ENCODE measurements at places on chromosomes 5 and 9.

GRCh38 chr9:5982317-5982716 lies 33.1 kb downstream of the RANBP6 start:
- DNase-seq: no peak

DNA sequence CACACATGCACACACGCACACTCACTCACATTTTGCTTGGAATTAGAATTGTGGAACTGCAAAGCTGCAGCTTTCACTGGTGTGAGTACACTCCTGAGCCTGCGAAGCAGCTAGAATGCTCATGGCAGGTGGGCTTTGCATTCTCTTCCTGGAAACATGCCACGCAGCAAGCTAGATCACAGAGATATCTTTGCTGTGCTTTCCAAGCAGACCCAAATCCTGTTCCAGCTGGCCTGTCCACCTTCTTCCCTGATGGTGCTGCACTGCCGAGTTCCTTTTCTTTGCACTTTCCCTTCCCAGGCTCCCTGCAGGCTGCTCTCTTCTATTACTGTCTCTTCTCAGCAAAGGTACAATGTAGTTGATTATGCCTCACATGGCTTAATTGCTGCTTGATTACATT lies 92.7 kb upstream of the CKMT2 start:
- no peak for DNase-seq

DNA sequence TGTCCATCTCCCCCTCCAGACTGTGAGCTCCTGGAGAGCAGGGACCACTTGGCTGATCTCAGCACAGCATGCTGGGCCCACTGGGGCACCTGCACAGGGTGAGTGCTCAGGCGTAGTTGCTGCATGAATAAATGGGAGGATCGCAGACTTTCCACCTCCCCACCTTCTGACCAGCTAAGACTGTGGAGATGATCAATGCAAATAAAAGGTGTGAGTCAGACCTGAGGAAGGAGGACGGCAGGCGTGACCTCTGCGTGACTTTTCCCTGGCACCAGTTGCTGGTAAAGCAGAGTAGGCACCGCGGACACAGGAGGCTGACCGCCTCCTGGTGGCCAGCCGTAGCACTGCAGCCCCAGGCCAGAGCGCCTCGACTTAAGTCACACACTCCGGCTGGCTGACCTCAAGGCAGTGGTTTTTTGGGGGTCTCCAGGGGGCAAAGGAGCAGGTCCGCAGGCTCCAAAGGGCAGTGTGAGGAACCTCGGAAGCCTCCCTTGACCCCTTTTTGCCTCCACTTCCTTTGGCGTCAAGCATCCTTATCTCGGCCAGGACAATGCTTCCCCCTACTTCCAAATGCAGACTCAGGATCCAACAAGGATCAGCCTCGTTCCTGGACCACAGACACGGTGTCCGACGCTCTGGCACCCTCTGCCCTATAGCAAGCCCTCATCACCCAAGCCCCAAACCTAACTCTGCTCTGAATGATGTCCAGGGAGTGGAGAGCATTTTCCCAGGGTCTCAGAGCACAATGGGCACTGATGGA lies 12.7 kb upstream of the TDRD7 start:
- peak; percentile 57 for DNase-seq

DNA sequence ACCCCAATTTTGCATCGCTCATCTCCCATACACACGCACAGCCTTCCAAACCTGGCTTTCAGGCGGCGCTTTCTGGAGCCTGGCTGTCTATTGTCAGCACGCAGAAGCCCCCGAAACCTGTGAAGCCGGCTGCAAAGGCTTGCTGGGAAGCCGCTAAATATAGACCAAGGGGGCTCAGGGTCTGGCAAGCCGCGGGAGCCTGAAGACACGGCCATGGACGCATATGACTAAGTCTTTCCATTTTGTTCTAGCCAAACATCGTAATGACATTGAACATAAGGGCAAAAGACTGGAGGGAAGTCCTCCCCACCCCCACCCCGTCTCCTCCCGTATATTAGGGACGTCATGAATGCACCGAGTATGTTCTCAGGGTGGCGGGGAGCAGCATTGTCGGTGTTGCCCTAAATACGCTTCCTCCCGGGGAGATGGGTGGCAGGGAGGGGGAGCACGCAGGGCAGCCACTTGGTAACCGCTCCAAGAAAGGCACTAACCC lies 1.1 kb downstream of the CTNND2 start:
- no peak for DNase-seq

GRCh38 chr9:20043035-20043434 lies 254.2 kb upstream of the SLC24A2 start:
- no peak for DNase-seq

DNA sequence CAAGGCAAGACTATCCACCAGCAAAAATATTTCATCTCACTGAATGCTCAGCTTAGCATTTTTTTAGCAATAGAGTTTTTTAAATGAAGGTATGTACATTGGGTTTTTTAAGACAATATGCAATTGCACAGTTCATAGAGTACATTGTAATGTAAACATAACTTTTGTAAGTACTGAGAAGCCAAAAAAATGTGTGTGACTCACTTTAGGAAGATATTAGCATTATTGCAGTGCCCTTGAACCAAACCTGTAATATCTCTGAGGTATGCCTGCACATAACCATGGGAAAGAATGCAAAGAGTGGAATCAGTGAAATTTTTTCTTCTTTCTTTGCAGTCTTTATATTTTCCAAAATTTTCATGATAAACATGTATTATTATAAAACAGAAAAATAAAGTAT lies 1533.3 kb upstream of the WWC1 start:
- no peak for DNase-seq

DNA sequence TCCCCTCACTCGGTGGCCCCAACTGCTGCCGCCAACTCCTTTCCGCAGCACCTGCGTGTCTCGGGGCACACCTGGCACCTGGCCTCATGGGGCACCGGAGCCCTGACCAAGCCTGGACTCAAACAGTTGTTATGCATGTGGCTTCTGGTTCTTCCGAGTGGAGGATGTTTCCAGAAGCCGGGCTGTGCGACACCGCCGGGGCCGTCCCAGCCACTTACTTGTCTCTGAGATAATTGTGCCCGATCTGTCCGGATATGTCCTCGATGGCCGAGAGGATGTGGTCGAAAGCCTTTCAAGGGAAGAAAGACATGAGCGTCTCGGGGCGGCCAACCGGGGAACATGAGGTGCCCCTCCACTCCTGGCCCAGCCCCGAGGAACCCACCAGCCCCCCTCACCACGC lies 38.4 kb downstream of the EXOC3 start:
- no peak for DNase-seq

DNA sequence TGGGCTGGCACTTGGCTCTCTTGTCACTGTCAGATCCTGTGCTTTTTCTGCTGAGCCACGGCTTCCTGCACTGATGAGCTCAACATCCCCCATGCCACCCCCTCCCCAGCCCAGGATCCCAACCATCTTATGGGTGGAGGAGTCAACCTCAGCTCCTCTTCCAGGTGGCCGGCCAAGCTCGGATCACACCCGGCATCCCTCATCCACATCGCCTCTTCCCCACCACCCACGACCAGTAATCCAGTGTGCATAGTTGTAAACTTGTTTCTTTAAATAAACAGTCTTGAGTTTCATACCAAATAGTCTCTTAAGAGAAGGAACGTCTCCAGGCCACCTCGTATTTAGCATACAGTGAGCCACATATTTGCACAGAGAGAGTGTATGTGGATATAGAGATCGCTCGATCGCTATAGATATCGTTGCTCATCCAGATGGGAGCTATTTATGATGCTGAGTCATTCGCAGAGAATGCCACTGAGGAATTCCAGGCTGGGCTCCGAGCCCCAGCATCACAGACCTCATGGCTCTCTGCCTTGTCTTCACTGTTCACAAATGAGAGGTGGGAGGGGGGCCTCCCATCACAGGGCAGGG lies 61.8 kb upstream of the CPLX2 start:
- no peak for DNase-seq

DNA sequence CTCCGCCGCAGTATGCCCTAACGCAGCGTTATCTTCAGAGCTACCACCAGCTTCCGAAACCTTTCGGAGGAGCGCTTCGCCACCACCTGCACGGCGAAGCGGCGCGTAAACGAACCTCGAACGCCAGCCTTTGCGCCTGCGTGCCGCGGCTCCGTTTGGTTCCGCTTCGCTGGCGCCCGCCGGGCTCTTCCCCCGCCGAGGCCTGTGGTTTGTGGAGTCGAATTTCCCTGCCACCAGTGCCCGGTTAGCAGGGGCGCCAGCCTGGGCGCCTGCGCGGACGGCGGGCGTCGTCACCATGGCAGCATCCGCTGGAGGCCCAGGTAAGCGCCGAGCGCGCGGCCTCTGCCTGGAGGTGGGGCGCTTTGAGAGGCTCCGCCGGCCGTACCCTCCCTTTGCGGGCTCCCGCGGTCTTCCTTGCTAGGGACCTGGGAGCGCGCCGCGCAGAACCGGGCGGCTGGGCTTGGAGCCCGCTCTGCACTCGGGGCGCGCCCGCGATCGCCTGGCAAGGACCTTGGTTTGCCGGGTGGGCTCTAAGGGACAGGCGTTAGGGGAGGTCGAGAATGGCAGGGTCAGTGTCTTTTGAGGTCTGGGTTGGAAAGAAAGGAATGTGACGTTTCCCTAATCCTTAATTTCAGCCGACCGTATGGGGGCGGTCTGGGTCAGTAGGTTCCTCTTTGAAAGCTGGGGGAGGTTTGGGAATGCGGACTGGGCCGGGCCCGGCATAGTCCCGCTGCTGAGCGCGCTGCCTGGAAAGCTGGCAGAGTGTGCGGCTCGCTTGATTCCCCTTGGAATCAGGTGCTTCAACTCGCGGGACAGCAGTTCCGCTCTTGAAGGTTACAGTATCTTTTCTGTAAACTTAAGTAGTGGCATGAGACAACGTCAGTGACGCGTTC lies at the start of gene FAM151B:
Gene FAM151B (plus strand): TSS at position 272 of the 893 bp plus-strand sequence. CDS start 24 bp downstream, at position 296.
- peak; percentile 96 for DNase-seq

- DNase-seq: no peak
These were observed 1.3 kb upstream of the PRR7 start for GRCh38 chr5:177445052-177445916.

DNA sequence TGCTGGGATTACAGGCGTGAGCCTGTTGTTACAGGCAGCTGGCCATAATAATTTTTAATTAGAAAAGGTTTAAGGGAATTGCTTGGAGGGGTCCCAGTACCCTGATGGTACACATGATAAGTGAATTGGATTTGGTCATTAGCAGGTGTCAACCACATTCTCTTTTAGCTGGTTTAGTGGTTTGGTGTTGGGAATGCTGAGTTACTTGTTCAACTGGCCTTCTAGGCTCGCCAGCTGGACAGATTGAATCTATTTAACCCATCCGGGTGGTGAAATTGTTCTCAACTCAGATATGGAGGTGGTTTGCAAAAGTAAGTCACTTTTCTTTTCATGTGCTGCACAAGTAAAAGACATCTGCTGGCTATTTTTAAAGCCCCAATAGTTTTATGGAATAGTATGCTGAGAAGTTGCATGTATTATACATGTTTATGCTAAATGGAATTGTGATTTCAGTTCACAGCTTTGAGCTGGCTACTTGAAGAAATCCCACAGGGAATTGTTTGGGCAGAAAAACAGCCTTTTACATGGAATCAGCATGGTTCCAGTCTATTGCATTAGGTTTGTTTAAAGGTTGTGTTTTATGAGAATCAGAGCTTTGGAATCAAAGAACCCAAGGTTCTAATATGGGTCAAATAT lies 149.8 kb upstream of the SLC28A3 start:
- no peak for DNase-seq

GRCh38 chr5:137563646-137564397 lies 64.7 kb upstream of the SPOCK1 start:
- DNase-seq: no peak

DNA sequence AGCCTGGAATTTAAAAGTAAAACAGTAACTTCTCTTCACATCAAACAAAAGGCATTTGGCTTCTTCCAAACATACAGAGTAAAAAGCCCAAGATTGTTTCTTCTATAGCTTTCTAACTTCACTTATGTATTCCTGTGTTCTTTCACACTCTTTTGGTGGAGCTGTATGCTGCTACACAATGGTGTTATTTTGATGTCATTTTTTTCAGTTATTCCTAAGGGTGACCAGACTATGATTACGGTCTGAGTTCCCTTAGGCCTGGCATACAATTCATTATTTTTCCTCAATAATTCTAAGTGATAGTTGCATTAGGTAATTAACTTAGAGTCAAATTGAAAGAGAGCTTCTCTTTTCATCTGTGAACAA lies 66.3 kb upstream of the IL7R start:
- DNase-seq: no peak

GRCh38 chr9:126975327-126976220 lies 61.0 kb downstream of the RALGPS1 start:
- DNase-seq: no peak

DNA sequence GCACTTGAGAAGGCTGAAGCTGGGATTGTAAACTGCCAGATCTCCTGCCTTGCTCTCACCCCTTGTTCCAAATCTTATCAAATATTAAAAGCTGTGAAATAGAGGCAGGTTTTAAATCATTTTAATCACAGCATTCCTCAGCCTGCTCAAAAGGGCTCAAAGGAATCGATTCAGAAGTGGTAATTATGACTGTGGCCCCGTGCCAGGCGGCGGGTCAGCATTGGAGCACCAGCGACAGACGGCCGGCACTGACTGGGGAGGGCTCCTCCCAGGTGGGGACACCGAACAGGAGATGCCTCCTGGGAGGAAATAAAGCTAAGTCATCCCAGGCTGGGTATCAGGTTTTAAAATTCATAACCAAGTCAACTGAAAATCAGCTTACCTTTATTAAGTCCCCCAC lies 66.7 kb downstream of the KCNIP1 start:
- peak; percentile 22 for DNase-seq

GRCh38 chr5:118603278-118603677 lies 385.1 kb downstream of the DTWD2 start:
- DNase-seq: no peak

DNA sequence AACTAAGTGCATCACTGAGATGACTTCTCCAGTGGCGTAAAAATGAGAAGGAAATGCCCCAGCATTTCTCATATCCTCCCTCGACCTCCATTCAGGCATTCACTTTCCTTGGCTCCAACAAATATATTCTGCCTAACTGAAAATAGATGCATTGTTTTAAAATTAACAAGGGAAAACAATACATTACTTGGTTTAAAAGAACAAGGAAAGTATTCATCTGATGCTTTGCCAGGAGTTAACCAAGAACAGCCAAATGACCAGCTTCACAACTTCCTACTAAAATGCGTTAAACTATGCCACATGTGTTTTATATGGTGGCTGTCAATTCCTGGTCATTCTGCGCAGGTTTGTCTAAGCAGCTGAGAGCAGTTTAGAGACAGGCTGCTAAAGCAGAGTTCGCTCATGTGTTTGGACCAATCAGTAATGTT lies 121.4 kb downstream of the GNAQ start:
- no peak for DNase-seq

- DNase-seq: no peak
These were observed 117.2 kb upstream of the PHYKPL start for GRCh38 chr5:178349625-178350353.
